ENCODE measurements at places on chromosomes 5 and 9. TPM values are rescaled to one million over a fixed set of nuclear protein-coding genes. Genes with fewer than 3 reads are reported as not detected.

DNA sequence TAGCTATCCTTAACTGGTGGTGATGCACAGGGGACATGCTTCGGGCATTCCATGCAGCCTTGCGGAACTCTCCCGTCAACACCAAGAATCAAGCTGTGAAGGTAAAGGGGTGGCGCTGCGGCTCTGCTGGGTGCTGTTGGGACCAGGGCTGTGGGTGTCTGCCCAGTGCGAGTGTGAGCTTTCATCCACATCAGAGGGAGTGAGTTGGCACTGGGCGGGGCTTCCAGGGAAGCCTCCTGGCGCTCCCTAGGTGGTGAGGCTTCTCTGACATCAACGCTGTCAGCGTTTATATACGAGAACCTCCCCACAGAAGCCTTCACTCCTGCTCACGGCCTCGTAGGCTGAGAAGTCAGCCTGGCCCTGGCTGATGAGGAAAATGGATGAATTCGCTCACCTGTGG lies 11.7 kb downstream of the ARPC5L start:
- peaks cover 64% of the 10 kb centered on the region for H3K4me1 ChIP-seq
- H3K27ac ChIP-seq: peak overlapping the region; percentile 99
- no peak for DNase-seq
- H3K36me3 ChIP-seq: peaks cover 46% of the 10 kb centered on the region
- H3K27me3 ChIP-seq: no peaks in the 10 kb centered on the region

DNA sequence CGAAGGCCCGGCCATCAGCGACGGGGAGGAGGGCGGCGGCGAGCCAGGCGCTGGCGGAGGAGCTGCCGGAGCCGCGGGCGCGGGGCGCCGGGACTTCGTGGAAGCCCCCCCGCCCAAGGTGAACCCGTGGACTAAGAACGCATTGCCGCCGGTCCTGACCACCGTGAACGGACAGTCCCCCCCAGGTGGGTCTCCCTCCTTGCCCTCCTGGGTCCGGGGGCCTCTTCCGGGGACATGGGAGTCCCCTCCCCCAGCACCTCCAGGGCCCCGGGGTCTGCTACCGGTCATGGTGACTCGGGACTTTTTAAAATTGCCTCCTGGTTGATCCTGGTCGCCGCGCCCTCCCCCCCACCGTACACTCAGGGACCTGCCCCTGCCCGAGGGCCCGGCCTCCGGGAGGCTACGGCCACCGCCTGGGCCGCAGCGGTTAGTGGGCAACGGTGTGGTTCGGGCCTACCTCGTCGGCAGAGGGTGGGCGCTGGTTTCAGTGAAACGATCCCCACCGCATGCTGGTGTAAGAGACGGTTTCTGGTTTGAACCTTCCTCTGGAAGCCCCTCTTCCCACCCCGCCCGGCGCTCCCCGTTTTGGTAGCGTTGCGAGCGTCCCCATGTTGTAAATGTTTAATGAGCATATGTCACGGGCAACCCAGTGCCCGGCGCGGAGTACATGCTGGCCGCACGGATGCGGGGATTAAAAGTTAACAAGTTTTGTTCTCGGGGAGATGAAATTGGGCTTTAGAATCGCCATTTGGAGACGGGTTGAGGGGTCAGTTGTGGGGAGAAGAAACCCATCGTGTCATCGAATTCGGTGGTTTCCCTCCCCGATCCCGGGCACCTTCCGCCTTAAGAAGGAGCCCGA lies 1.1 kb downstream of the LARP1 start:
- DNase-seq: peak; percentile 71
- H3K27ac ChIP-seq: peak overlapping the region; percentile 82
- peaks cover 4% of the 10 kb centered on the region for H3K36me3 ChIP-seq
- peak overlapping the region; percentile 96 for H3K4me3 ChIP-seq
- H3K27me3 ChIP-seq: no peaks in the 10 kb centered on the region

GRCh38 chr9:31519011-31519410 lies 865.4 kb upstream of the ACO1 start:
- no peaks in the 10 kb centered on the region for H3K4me1 ChIP-seq
- peaks cover 10% of the 10 kb centered on the region for H3K36me3 ChIP-seq
- H3K4me3 ChIP-seq: no peak overlapping the region
- no peak for DNase-seq

- peaks cover 6% of the 10 kb centered on the region for H3K36me3 ChIP-seq
- no peak for DNase-seq
- no peak overlapping the region for H3K27ac ChIP-seq
Measured at GRCh38 chr5:38466424-38467189, 89.8 kb downstream of the LIFR start.

DNA sequence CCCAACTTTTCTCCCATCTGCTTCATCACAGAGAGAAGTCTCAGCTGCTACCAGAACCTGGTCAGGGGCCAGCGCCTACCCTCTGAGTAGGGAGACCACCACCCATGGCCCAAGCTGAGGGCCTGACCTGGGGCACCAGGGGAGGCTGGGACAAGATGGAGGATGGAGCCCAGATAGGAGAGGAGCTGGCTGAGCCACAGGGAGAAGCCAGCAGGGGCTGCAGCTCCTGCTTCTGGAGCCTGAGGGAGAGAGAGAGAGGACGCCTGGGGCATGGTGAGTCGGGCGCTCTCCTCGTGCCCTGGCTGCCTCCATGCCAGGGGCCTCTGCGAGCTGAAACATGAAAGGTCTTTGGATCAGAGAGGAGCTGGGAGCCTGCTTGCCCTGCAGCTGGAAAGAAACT lies 1.4 kb upstream of the FOXI1 start:
- peaks cover 8% of the 10 kb centered on the region for H3K27me3 ChIP-seq
- no peaks in the 10 kb centered on the region for H3K36me3 ChIP-seq
- DNase-seq: no peak
- H3K4me1 ChIP-seq: no peaks in the 10 kb centered on the region
- no peak overlapping the region for H3K4me3 ChIP-seq

GRCh38 chr9:131598121-131598520 lies 52.8 kb downstream of the PRRT1B start:
- H3K4me1 ChIP-seq: peaks cover 9% of the 10 kb centered on the region
- no peaks in the 10 kb centered on the region for H3K27me3 ChIP-seq
- peaks cover 12% of the 10 kb centered on the region for H3K36me3 ChIP-seq
- H3K27ac ChIP-seq: no peak overlapping the region
- no peak for DNase-seq
- peak overlapping the region; percentile 22 for H3K4me3 ChIP-seq

GRCh38 chr5:55108661-55109060 lies 6.2 kb downstream of the GZMA start:
- H3K4me1 ChIP-seq: peaks cover 48% of the 10 kb centered on the region
- peak overlapping the region; percentile 86 for H3K27ac ChIP-seq
- no peak overlapping the region for H3K4me3 ChIP-seq
- peaks cover 49% of the 10 kb centered on the region for H3K36me3 ChIP-seq
- H3K27me3 ChIP-seq: no peaks in the 10 kb centered on the region

DNA sequence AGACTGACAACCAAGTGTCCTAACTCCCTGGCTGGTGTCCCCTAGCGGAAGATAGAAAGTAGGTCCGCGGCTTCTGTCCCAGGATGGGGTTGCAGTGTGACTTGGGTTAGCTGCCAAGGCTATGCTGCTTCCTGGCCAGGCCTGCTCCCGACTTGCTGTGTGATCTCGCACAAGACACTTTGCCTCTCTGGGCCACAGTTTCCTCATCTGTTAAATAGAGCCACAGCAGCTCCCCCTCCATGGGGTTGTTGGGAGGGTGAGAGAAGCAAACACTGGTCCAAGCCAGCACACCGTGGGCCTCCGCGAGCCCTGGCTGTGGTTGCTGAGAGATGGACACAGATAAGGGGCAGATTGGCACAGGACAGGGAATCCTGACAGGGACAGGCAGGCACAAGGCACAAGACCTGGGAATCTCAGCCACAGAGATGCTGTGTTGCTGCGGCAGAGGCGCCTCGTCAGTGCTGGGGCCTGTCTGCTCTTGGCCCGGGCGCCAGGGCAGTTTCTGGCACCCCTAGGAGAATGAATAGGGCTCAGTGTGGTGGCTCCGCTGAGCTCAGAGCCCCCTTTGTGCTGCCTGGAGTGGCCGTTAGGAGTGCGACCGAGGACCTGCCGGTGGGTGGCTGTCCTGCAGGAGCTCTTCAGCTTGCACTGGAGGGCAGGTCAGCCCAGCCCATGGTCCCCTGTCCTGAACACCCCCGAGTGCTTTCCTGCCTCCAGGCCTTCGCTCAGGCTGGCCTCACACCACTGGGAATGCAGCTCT lies 1.8 kb upstream of the SH2D3C start:
- H3K27ac ChIP-seq: peak overlapping the region; percentile 91
- H3K36me3 ChIP-seq: peaks cover 4% of the 10 kb centered on the region
- H3K4me1 ChIP-seq: peaks cover 59% of the 10 kb centered on the region
- DNase-seq: no peak

DNA sequence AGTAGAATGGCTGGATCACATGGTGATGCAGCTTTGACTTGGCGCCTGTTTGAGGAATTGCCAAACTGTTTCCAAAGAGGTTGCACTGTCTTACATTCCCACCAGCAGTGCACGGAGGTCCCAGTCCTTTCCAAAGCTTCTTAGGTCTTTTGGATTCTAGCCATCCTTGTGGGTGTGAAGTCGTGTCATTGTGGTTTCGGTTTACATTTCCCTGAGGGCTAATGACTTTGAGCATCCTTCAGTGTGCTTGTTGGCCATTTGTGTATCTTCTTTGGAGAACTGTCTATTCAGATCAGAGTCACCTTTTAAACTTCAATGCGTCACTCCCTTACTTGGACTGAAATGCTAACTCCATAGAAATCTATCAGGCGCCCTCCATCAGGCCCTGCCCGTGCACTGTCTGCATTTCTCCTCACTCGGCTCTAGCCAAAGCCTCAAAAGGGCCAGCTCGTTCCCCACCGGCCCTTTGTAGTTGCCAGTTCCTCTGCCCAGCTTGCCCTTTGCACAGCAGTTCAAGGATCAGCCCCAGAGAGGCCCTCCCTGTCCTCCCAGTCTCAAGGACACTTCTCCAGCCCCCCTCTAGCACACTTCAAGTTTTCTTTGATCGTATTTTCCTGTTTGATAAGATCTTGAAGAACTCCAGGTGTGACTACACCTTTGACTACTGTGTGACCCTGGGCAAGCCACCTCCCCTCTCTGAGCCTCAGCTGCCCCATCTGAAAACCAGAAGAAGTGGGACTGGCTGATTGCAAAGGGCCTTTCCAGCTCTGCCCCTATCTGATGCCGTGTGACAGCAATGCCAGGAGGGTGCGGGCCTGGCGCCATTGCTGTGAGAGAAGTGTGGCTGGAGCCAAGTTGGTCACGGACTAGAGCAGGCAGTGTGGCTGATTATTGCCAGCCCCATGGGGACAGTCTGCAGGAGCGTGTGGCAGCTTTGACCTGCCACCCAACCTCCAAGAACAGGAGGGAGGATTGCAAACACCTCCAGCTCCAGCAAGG lies 5.6 kb downstream of the HRH2 start:
- H3K27me3 ChIP-seq: peaks cover 40% of the 10 kb centered on the region
- no peak for DNase-seq

DNA sequence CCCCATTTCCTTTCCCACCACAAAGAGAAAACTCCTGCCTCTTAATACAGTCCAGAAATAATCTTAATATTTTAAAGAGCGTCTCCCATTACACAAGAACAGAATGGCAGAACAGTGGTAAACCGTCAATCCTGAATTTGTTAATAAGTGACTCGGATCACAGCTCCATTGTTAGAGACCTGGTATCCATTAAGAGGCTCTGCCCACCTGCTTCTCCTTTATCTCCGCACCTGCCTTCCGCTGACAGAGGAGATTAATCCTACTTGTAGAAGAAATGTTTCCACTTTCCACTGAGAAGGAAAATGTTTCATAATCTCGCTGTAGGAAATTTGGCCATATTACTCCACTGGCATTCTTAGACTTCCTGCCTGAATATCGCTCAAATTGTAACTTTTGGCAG lies 1493.2 kb downstream of the MAT2B start:
- H3K4me3 ChIP-seq: no peak overlapping the region
- no peak overlapping the region for H3K27ac ChIP-seq
- no peaks in the 10 kb centered on the region for H3K4me1 ChIP-seq
- no peak for DNase-seq

- DNase-seq: no peak
- H3K27me3 ChIP-seq: no peaks in the 10 kb centered on the region
- H3K27ac ChIP-seq: no peak overlapping the region
- no peak overlapping the region for H3K4me3 ChIP-seq
- H3K36me3 ChIP-seq: peaks cover 5% of the 10 kb centered on the region
Measured at GRCh38 chr5:96734871-96735325, 72.7 kb downstream of the CAST start.

DNA sequence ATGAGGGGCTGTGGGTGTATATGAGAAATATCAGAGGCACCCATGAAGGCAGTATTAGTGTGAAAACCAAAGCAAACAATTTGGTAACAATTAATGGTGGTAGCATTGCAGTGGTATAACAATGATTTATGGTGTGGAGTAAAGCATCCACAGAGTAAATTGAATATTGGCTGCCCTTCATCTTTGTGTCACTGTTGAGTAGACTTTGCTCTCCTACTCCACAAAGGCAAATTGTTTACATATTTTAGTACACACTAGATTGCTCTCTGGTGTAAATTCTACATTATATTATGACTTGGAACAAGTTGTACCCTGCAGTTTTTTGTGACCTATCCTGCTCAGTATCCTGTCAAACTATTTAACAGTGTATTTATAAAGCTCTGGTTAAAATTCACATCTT lies 455.5 kb upstream of the RORB start:
- no peaks in the 10 kb centered on the region for H3K27me3 ChIP-seq
- DNase-seq: no peak
- H3K4me1 ChIP-seq: peaks cover 4% of the 10 kb centered on the region
- H3K36me3 ChIP-seq: peaks cover 6% of the 10 kb centered on the region

DNA sequence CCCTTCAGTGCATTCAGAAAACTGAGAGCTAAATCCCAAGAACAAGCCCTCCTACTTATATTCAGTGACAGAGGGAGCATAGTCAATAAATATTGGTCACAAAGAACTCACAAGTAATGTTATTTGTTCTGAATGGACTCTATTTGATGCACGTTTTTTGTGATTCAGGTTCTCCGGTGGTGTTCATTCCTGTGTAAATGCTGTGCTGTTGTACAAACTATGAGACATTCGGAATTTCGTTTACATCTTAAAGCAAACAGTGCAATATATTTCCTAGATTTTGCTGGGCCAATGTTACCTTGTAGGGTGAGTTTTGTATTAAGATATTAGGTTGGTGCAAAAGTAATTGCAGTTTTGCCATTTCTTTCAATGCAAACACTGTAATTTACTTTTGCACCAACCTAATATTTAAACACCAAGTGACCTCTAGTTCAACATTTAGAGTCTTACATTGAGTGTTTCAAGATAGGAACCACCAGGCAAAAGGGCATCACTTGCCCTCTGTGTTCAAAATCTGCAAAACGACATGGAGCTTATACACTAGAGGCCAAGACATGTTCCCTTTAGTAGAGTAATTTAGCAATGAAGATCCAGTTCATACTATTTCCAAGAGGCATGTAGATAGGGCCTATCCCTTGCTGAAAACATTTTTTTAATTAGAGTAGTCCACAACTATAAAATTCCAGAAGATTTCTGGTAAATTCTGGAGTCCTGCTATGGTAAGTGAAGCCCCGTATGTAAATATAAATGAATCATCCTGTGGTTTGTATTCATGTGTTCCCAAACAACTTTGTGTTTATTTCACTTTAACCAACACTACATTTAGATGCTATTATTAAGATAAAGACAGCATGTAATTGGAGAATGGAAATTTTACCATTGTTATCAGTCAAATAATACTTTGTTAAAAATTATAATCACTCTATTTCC lies 444.0 kb upstream of the PTGER4 start:
- no peaks in the 10 kb centered on the region for H3K27me3 ChIP-seq
- no peak overlapping the region for H3K4me3 ChIP-seq
- H3K4me1 ChIP-seq: peaks cover 22% of the 10 kb centered on the region
- no peak for DNase-seq
- no peak overlapping the region for H3K27ac ChIP-seq

BTNL3 gene
- not detected for total RNA-seq

SMIM23 gene
- total RNA-seq: not detected

ANKRD18A gene
- 2.7 TPM for total RNA-seq

PTPDC1 gene
- total RNA-seq: 5.1 TPM

MORN5 gene
- not detected for total RNA-seq

PRR7 gene
- 0.83 TPM for total RNA-seq

SKP1 gene
- 210 TPM for total RNA-seq

TSTD2 gene
- total RNA-seq: 18.8 TPM

SLC25A2 gene
- total RNA-seq: 0.67 TPM

GFI1B gene
- not detected for total RNA-seq

CCL21 gene
- not detected for total RNA-seq

RMRP gene
- total RNA-seq: 4,437 TPM
